A549 treated with GW870086 at 1 μM for 4 hours (cell line): ENCODE measurements at places on chromosomes 7 and 10. TPM values are rescaled to one million over a fixed set of nuclear protein-coding genes. Genes with fewer than 3 reads are reported as not detected.

Gene ZNF117
- 0.10 to 0.41 TPM (median 0.22 TPM) in 5 replicates for total RNA-seq

Gene HOXA9
- total RNA-seq = 0.49 to 0.99 TPM (median 0.70 TPM) in 5 replicates

Gene CAMK2B
- 0.09 to 0.34 TPM (median 0.14 TPM) in 5 replicates for total RNA-seq

Gene SORBS1
- 0.42 to 0.93 TPM (median 0.50 TPM) in 5 replicates for total RNA-seq

Gene FAM180A
- total RNA-seq = 0.12 TPM in 1 of 5 replicates, not detected in the others

Gene SPDYE11
- total RNA-seq = not detected in 5 replicates

Gene AQP1
- total RNA-seq = 0.30 to 0.53 TPM (median 0.44 TPM) in 5 replicates

Gene OR2F2
- total RNA-seq = not detected in 5 replicates

Gene ZWINT
- total RNA-seq = 82.0 to 91.1 TPM (median 86.8 TPM) in 5 replicates

Gene ZNF503
- 8.7 to 12.1 TPM (median 11.6 TPM) in 5 replicates for total RNA-seq

Gene ADAMTS14
- total RNA-seq = 0.07 to 0.14 TPM (median 0.12 TPM) in 4 of 5 replicates, not detected in the other

Gene ACTL6B
- total RNA-seq = not detected in 5 replicates
